ENCODE measurements at places on chromosomes 3 and 15.

GRCh38 chr3:184873141-184873540, 61.2 kb downstream of the VPS8 start:
- DNase-seq, result no peak

DNA sequence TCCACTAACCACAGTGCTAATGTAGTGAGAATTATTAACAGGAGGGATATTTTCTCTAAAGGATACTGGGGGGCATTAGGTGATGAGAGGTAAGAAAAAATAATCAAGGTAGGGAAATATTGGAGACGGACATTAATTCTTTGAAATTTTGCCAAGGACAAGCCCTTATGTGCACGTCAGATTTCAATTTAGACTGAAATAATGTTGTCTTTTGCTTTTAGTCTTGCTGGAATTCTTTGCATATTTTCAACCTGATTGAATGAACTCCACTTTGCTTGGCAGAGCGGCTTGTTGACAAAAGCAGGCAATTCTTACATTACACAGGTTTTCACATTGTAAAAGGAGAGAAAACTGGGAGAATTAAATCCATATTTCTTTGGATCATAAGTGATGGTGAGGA, 25.0 kb upstream of the C3orf52 start:
- DNase-seq, result no peak

DNA sequence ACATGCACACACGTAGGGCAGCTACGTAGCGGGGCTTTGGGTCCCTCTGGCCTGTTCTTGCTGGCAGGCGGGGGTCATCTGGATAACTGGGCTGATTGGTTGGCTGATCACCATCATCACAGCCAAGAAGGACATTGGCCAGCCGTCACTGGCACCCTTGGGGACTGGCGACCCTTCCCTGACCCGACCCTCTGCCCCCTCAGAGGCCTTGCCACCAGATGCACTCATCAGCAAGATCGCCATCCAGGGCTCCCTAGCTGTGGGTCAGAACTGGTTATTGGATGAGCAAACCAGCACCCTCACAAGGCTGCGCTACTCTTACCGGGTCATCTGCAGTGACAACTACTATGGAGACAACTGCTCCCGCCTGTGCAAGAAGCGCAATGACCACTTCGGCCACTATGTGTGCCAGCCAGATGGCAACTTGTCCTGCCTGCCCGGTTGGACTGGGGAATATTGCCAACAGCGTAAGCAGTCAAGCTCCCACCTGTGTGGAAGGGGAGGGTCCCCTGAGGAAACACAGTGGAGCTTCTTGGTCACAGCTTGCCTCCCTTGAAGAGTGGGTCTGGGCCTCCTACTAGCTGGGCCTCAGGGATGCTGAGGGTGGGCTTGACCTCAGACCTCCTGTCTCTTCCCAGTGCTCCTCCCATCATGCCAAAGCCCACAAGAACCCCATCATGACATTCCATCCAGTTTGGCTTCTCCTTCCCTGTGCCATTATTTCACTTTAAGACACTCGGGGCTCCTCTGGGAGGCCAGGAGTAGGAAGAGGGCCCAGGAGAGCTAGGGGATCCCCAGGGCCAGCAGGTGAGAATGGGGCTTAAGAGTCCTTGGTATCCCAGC, 2.4 kb downstream of the DLL4 start:
- no peak for DNase-seq

GRCh38 chr15:71654042-71654719, 156.2 kb upstream of the NR2E3 start:
- DNase-seq, result no peak

- DNase-seq, result no peak
These were observed 14.0 kb downstream of the PLA2G4D start for GRCh38 chr15:42080186-42080918.

DNA sequence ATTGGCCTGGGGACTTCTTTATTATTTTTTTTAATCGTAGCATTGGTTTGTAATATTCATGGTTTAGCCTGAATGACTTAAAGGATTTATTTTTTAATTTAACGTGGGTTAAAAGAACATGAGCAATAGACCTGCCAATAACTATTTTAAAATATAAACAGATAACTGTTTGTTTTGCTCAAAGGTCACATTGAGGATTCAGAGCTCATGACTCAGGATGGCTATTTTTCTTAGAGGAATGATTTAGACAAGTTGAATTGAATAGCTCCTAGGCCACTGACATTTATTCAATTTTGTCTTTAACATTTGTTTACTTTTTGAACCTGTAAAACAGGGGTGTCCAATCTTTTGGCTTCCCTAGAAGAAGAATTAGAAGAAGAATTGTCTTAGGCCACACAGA, 68.5 kb downstream of the ITPR1 start:
- DNase-seq, result no peak

DNA sequence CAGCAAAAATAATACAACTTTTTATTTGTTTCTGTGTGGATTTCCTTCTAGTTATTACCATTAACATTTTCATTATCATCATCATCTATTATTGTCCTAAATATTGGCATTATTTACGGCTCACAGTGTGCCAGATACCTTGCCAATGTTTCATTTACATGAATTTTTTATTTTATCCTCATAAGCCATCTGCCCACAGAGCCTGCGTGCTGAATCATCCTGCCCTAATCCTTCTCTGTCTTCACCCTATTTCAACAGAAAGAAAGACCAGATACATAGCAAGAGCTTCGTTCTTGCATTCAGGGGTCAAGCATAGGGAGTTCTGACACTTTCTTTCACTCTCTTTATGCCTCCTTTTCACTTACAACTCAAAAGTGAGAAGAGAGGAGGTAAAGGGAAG, 82.0 kb downstream of the KCNMB2 start:
- DNase-seq, result no peak

GRCh38 chr3:77475507-77475906, 435.6 kb downstream of the ROBO2 start:
- no peak for DNase-seq

DNA sequence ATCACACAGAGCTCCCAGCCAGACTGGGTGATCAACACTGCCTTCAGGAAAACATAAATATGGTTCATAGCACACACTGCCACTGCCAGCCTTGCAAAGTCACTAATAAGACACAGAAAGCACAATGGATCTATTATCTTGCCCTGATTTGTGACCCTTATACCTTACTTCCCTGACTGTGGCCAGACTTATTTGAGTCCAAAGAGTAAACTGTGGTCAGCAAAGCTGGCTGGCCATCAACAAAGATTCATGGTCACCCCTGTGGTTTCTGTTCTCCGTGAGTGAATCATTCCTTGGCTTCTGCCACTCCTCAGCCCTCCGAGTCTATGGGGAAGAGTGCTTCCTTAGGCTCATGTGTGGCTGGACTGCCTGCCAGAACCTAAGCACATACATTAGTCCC, 437.7 kb downstream of the RAP2B start:
- DNase-seq, result no peak

DNA sequence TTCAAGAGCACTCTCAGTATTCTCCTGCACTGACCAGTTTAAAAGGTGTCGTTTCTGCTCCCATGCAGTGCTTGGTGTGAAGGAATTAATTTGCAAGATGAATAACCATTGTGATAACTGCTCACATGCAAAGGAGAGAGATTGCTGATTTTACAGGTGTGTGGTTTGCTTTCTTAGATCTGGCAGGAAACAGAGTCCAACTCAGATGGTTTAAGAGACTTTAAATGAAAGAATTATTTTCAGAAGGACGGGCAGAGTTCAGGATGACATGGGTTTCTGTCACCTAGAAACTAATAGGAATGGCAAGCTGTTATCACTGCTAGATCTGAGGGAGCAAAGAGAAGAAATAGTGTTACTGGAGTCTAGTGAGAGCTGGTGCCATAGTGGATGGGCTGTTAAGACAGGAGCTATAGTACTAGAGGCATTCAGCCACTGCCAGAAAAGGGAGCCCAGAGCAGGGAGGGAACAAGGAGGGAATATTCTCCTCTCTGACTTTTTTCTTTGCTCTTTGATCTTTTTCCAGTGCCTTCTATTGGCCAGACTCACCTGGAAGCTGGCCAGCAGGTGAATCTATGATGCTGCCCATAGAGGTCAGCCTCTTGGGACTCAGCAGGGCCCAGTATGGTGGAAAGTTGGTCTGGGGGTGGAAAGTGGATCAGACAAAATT, 14.9 kb downstream of the ATXN7 start:
- no peak for DNase-seq

- no peak for DNase-seq
These were observed 38.3 kb downstream of the CPN2 start for GRCh38 chr3:194312743-194313281.

DNA sequence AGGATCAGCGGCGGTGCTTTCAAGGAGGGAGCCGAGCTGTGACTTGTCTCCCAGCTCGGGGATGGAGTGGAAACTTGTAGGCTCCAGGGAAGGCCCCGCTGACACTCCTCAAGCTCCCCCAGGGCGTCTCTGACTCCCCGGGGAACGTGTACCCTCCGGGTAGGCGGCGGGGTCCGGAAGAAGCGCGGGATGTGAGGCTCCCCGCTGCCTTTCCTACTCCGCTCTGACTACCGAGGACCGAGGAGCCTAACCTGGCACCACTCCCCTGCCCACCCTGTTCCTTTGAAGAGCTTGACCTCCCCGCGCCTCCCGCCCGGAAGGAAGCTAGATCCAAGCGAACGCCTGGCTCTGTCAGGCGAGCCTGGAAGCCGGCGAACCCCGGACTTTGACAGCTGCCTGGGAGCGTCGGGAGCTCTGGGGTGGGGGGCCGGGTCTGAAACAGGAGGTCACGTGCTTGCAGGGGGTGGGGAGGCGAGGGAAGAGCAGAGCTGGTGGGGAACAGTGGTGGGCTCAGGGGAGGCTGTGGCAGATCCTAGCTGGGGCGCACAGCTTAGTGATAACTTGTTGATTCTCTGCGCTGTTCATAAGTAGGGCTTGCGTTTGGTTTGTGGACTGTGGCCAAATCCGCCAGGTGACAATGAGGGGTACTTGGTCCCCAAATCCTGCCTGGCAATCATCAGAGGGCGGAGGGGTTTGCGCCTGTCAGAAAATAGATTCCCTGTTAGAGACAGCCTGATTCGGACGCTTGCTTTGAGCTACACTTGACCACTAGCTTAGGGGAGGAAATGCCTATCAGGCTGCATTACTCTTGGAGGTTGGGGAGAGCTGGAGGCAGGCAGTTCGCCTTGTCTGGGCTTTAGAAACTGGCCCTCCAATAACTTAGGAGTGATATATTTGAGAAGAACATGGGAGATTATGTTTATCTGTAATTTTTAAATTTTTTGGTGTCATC, 1.2 kb downstream of the CLSTN2 start:
- DNase-seq, result peak; percentile 47

DNA sequence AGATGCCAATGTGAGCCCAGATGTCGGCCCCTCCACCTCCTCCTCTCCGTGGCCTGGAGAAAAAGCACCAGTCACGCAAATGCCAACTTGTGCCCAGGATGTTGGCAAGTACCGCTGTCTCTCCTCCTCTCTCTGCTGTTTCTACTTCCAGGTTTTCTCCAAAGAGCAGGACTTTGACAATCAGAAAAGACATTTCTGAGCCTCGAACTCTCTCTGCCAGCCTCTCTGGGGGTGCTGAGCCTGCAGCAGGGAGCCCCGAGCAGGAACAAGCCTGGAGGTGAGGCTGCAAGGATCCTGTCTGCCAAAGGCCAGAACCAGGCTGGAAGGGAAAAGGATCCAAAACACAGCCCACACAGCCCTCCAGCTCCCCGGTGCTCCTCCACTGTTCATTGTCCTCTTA, 89.7 kb downstream of the SEC22A start:
- no peak for DNase-seq

- DNase-seq, result peak; percentile 83
These were observed 24.3 kb downstream of the CACNA2D3 start for GRCh38 chr3:54146506-54147239.

DNA sequence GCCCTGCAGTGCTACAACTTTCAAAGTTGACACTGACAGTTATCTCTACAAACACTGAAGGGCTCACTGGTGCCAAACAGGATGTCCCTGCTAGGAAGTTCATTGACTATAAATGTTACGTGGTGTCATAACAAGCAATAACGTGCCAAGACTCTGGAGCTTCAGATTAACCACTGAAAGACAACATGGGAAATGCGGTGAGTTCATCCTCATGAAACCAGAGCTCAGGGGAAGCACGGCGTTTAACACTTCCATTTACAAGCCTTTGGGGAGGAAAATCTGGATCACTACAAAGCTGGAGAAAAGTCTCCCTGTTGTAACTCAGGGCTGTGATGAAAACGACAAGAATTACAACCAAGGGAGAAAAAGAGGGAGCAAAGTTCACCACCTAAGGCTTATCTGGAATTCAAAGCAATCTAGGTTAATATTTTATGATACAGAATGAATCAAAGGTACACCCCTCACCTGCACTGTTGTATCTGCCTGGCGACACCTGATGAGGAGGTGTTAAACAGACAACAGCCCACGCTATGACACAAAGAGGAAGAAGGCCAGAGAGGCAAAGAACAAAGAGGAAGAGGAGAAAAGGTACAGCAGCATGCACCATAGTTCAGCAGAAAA, 27.0 kb downstream of the SHQ1 start:
- DNase-seq, result no peak

DNA sequence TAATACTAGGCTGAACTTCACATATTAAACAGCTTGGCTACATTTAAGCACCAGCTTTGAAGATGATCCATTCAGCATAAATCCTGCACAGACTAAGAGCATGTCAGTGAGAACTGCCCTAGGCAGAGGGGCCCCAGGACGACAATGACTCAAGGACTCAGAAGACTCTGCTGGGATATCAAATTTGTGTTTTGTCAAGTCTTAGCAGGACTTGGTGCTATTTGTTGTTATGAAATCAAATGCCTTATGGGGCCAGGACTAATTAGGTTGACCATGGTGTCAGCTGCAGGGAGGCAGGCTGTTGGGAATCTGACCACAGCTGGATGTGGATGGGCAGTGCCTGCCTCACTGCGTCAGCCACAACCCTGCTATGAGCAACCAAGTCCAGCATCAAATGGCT, 91.8 kb downstream of the RYR3 start:
- no peak for DNase-seq

DNA sequence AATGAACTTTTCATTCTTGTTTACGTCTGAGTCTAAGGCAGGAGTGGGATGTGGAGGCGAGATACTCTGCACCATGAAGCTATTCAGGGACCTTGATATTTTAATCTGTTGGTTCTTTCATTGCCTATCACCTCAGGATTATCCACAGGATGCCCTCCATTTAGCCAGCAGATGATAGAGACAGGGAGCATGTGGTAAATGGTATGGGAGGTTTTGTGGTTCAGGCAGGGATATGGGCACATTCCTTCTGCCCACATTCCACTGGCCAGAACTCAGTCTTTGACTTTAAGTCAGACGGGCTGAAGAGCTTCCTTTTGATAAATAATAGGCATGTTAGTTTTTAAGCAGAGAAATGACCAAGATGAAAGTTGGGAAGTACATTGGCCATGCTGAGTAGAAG, 548.0 kb upstream of the CCDC54 start:
- no peak for DNase-seq

GRCh38 chr3:194604837-194605236, 28.4 kb downstream of the TMEM44 start:
- no peak for DNase-seq

GRCh38 chr3:122055215-122055614, at the start of gene CD86:
CD86 (plus strand) TSS chr3:122055362; CDS start chr3:122055490, 128 bp downstream.
- DNase-seq, result no peak

- DNase-seq, result no peak
These were observed 4.7 kb upstream of the THSD4 start for GRCh38 chr15:71110405-71111180.

DNA sequence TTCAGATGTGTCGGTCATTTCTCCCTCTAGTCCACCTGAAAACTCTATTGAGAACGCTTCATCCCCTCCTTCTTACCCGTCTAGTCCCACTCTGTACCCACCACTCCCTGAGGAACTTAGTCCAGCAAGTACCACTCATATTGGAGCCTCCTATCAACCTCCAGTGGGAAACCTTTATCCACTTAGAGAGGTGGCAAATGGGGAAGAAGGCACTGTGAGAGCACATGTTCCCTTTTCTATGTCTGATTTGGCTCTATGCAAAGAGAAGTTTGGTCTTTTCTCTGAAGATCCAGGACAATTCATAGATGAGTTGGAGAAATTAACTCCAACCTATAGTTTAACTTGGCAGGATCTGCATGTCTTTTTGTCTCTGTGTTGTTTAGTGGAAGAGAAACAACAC, 17.0 kb upstream of the RPN1 start:
- DNase-seq, result no peak
